Stimulated activated CD4-positive, alpha-beta T cell treated with anti-CD3 and anti-CD28 coated beads, Interleukin-15, amount 100 ng/mL, for 1 hour (primary cell): ENCODE measurements at places on chromosomes 12 and 14.

- no peak for DNase-seq
These were observed 192.8 kb downstream of the NRXN3 start for GRCh38 chr14:78363008-78363407.

- DNase-seq = no peak
These were observed 20.2 kb upstream of the FAM234B start for GRCh38 chr12:13023811-13024530.

DNA sequence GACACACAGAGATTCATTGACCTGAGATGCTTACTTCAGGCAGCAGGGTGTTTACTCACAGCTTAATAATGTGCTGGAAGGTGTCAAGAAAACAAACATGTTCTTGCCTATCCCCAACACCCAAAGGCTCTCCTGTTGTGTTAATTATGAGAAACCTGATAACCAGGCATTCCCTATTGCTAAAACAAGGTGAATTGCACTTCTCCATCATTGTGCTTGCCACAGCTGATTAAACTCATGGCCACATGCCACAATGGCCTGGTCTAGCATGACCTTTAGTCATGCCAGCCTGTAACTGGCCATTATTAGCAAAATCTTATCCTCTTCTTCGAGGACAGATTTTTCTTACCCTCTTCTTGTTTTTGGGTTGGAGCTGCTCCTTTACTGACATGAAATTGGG lies 21.4 kb downstream of the SMOC1 start:
- no peak for DNase-seq

GRCh38 chr12:86663716-86664115 lies 407.5 kb upstream of the MGAT4C start:
- DNase-seq = no peak

GRCh38 chr14:99431986-99432385 lies 48.7 kb downstream of the SETD3 start:
- DNase-seq = no peak

- DNase-seq = no peak
These were observed 13.0 kb upstream of the TMED2 start for GRCh38 chr12:123571343-123571813.

GRCh38 chr14:105589161-105589925 lies 63.0 kb downstream of the TMEM121 start:
- DNase-seq = no peak

- DNase-seq = no peak
These were observed 270.2 kb downstream of the IPO8 start for GRCh38 chr12:30425445-30425844.

DNA sequence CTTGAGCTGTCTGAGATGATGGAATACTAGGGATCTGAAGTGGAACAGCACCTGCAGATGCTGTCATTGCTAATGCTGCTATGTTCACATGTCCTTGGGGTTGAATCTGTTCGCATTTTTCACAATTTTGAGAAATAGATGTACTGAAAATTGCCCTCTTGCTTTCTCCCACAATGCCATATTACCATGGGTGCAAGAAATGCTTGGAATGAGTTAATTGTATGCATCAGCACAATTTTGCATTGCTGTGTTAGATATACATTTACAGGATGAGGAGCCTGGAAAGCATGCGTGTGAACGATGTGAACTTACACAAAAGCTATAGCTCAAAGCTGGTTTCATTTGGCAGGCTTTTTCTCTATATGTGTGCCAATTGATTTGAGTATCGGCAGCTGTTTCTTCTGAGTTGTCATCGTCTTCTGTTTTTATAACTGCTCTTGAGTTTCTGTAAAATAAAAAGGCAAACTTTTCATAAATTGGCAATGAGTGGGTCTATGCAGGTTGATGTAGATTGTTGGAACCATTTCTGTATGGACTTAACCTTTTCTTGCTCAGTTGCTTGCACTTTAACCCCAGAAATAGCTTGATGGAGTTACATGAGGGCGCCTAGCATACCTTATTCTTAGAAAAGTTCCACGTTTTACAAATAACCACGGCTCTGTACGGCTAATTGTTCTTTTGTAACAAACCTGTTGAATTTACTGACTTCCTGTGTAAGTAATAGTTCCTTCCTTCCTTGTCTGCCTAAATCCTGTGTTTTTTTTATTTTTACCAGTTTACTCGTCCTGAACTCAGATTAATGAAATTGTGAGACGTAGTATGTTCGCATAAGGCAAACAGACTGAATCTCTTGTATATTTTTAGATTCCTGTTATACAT lies 105.9 kb downstream of the FGD4 start:
- no peak for DNase-seq

- no peak for DNase-seq
These were observed 77.4 kb upstream of the GTF2A1 start for GRCh38 chr14:81298122-81298521.

DNA sequence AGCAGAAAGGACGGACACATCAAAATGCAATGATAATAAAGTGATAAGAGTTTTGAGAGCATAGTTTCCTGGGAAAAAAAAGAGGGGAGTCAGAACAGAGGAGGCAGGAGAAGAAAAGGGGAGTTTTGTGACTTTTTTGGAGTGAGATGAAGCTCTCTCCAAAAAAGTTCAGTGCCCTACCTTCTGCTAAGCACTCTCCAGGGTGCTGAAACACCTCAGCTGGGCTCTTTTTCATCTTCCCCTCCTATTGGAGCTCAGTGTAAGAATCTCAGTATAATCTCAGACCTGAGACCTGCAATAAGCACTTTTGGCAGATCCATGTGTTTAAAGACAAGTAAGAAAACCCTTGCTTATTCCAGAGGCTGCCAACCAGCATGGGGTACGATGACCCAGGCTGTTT lies 58.9 kb upstream of the SRRM4 start:
- DNase-seq = no peak

DNA sequence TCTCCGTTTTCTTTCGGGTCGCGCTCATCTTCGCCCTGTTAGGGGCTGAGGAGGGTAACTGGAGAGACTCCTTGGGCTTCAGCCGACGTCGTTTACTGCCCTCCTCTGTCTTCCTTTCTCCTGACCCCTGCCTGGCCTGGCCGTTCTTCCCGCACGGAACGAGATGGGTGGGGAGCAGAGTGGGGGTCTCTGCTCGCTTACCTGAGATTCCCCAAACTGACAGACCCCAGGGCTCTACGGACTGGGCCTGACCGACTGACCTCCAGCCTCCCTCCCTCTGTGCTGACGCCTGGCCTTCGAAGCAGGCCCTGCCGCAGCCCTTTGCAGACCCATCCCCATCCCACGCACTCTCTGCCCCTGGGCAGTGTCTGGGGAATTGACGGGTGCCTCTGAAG lies 439 bp downstream of the GOLGA5 start:
- no peak for DNase-seq

- DNase-seq = no peak
These were observed 174.6 kb upstream of the TBX3 start for GRCh38 chr12:114858388-114859146.

DNA sequence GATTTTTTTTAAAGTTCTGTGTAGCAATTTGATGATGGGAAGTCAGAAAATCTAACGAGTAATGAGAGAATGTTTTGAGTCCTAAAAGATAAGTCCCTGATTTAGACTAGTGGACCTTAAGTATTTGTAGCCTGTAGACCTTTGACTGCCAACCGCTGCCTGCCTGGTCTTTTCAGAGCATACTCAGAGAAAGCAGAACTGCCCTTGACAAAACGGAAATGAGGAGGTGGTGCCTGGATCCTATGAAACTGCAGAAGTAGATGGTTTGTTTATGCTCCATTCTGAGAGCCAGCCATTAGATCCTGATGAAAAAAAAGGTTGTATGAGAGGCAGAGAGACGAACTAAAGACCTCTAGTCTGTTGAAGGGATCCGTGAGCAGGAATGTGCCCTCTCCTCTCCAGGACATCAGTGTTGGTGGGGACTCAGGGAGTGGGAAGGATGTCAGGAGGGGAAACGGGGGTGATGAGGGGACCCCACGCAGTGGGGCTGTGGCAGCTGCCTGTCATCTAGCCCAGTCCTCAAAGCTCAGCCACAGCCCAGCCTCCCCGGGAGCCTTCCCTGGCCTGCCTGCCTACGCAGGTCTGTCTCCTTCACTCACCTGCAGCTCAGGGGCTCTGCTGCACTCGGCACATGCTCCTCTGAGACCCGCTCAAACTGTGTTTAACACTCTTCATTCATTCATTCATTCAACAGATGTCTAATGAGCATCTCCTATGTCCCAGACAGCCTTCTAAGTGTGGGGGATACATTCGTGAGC lies 447.5 kb downstream of the AACS start:
- no peak for DNase-seq

GRCh38 chr12:5434647-5435560 lies 3.0 kb downstream of the NTF3 start:
- DNase-seq = no peak

DNA sequence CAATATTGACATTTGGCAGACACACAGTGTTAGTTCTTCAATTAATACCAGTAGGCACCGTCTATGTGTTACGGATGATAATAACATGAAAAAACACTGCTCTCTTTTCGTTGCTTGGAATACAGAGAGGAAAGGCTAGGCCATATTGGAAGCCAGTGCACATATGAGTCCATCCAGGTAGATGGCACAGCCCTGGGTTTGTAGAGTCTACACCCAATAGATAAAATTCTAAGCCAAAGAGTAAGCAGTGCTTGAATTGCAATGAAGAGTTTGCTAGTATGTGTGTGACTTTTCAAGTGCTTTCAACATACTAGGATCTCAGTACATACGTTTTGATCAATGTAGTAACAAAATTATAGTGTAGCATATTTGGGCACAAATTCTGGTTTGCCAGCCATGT lies 243.3 kb upstream of the AVPR1A start:
- no peak for DNase-seq

GRCh38 chr12:113071135-113072112 lies 14.9 kb downstream of the DTX1 start:
- DNase-seq = no peak

DNA sequence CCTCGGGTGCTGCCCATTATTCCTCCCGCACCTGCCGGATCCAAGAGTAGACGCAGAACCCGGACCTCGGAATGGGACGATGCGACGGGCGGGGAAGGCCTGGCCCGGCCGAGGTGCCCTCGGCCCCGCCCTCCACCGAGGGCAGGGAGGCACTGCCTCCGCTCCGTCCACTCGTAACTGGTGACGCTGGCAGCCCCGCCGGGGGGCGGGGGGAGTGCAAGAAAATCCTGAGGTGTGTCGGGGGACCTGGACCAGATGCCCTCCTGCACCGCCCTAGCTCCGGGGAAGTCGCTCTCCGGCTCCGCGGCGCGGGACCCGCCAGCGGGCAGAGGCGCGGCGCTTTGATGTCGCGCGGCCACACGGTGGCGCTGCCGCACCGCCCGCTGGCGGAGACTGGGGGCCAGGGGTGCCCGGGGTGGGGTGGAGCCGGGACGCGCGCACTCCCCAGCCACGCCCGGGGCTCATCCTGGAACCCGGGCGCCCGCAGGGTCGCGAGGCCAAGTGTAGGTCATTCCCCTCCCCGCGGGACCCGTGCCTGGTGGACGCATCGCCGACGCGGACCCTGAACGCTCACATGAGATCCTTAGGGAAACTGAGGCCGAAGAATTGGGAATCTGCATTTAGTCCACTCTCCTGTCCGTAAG lies 202.8 kb downstream of the TTC8 start:
- peak; percentile 16 for DNase-seq

- no peak for DNase-seq
These were observed 934.4 kb downstream of the FLRT2 start for GRCh38 chr14:86464341-86464740.

GRCh38 chr12:5191803-5192538 lies 148.3 kb downstream of the KCNA5 start:
- DNase-seq = no peak

DNA sequence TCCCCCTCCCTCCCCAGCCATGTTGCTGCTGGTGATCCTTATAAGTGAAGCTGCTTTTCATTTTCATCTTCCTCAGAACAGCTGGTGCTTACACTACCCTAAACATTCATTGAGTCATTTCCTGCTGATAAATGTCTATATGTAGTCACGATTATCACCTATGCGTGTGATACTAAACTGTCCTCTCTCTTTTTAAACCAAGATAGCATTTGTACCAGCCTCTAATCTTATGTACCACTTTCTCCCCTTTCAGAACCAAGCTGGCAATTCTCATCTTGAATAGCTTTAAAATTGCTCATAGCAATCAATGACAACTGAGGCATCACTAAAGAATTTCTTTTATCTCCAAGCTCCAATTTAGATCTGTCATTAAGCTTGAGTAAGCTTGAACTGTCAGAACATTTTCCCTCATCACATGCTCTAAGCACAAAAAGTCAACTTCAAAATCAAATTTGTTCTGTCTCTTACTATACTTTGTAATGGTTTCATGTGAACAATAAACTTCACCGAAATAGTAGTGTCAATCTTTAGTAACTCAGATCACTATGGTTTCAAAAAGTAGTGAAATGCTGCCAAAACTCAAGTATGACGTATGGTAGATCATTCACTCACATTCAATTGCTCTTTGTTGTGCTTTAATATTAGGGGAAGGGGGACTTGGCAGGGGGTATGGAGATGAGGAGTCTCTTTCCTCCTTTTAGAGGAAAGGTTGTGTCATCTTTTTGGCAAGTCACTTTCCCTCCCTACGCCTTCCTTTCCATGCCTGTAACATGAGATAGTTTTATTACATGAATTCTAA lies 178.1 kb upstream of the NOVA1 start:
- DNase-seq = no peak

DNA sequence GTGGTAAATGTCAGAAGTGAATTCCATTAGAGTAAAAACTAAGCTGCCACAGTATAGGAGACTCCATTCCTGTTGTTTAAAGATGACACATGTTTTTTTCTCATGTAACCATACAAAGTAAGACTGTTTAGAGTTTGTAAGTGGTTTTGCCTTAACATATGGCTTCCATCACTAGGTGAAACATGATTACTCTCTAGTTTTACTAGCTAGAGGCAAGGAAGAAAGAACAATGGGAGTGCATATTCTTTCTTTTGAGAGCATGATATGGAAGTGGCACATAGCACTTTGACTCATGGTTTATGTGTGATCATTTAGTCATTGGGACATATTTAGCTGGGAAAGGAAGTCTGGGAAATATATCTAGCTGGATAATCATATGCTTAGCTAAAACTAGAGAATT lies 7.7 kb downstream of the ATF7IP start:
- no peak for DNase-seq

- DNase-seq = peak; percentile 41
These were observed 54.5 kb downstream of the VCPKMT start for GRCh38 chr14:50061664-50062437.

DNA sequence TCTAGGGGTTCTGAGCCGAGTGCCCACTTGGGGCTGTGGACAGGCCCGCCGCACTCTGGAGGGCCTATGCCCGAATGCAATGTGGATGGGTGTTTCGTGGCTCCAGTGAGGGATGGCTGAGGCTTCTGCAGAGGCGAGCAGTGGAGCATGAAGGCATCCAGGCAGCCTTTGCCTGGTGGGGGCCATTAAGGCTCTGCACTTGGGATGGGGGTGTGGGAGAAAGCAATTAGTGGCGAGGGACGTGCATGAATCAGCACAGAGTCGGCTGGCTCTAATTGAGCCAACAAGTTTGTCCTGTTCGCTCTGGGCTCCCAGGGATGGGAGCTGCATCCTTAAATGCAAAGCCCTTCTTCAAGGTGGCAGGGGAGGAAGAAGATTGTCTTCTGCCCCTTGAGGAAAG lies 346.9 kb upstream of the FKBP4 start:
- DNase-seq = no peak
